ENCODE measurements at places on chromosomes 13 and 19. TPM values are rescaled to one million over a fixed set of nuclear protein-coding genes. Genes with fewer than 3 reads are reported as not detected.

SRRM5 gene
- 0.33 TPM for total RNA-seq

GTF3A gene
- 159 TPM for total RNA-seq

PABPC3 gene
- 0.05 TPM for total RNA-seq

SPACA7 gene
- not detected for total RNA-seq

HAUS8 gene
- total RNA-seq, result 15.5 TPM

SIGLEC10 gene
- total RNA-seq, result not detected

OXGR1 gene
- not detected for total RNA-seq

SLC25A41 gene
- total RNA-seq, result not detected

TMEM150B gene
- total RNA-seq, result not detected

JAK3 gene
- 4.7 TPM for total RNA-seq

FFAR3 gene
- total RNA-seq, result not detected

KLK3 gene
- total RNA-seq, result not detected

CEACAM3 gene
- total RNA-seq, result not detected

CEBPG gene
- 25.3 TPM for total RNA-seq

MCEMP1 gene
- total RNA-seq, result not detected

HIPK4 gene
- total RNA-seq, result not detected

HS6ST3 gene
- total RNA-seq, result 0.10 TPM

RGL3 gene
- 0.94 TPM for total RNA-seq

FFAR1 gene
- total RNA-seq, result not detected

EIF3K gene
- 464 TPM for total RNA-seq

PRX gene
- 0.73 TPM for total RNA-seq

PSG7 gene
- 0.64 TPM for total RNA-seq

SF3A2 gene
- total RNA-seq, result 47.2 TPM

RASAL3 gene
- 18.7 TPM for total RNA-seq

NTF4 gene
- not detected for total RNA-seq

NKPD1 gene
- 0.05 TPM for total RNA-seq

NKG7 gene
- not detected for total RNA-seq

SIX5 gene
- 8.6 TPM for total RNA-seq

PSG2 gene
- total RNA-seq, result 0.07 TPM

B9D2 gene
- total RNA-seq, result 10.2 TPM

PRTN3 gene
- not detected for total RNA-seq

KCNJ14 gene
- total RNA-seq, result 0.39 TPM

CCL25 gene
- not detected for total RNA-seq

CYP2A7 gene
- not detected for total RNA-seq

ZNF763 gene
- 0.27 TPM for total RNA-seq

NLRP7 gene
- total RNA-seq, result not detected

MBD3L2 gene
- total RNA-seq, result not detected

KBTBD7 gene
- total RNA-seq, result 3.6 TPM

SH3GL1 gene
- total RNA-seq, result 115 TPM

GAS6 gene
- 27.9 TPM for total RNA-seq

IGSF23 gene
- total RNA-seq, result 1.2 TPM

NLRP4 gene
- total RNA-seq, result not detected

ATP11A gene
- 21.3 TPM for total RNA-seq

LILRB3 gene
- total RNA-seq, result not detected
